Epithelial cell of alveolus of lung (primary cell): ENCODE measurements at places on chromosomes 4 and X. TPM values are rescaled to one million over a fixed set of nuclear protein-coding genes. Genes with fewer than 3 reads are reported as not detected.

Gene TRPC5OS
- not detected in 2 replicates for total RNA-seq

Gene IL21
- total RNA-seq: not detected in 2 replicates

Gene FAAH2
- total RNA-seq: 0.26 and 3.3 TPM in 2 replicates

Gene PRKG2
- total RNA-seq: 1.9 and 22.0 TPM in 2 replicates

Gene PAGE2
- not detected in 2 replicates for total RNA-seq

Gene LRP2BP
- 0.39 and 1.6 TPM in 2 replicates for total RNA-seq

Gene KIT
- total RNA-seq: 1.0 and 7.3 TPM in 2 replicates
